ENCODE measurements at places on chromosomes 16 and 17. TPM values are rescaled to one million over a fixed set of nuclear protein-coding genes. Genes with fewer than 3 reads are reported as not detected.

Gene MMP25
- total RNA-seq: 0.67 TPM

Gene KREMEN2
- not detected for total RNA-seq

Gene SLC5A10
- not detected for total RNA-seq

DNA sequence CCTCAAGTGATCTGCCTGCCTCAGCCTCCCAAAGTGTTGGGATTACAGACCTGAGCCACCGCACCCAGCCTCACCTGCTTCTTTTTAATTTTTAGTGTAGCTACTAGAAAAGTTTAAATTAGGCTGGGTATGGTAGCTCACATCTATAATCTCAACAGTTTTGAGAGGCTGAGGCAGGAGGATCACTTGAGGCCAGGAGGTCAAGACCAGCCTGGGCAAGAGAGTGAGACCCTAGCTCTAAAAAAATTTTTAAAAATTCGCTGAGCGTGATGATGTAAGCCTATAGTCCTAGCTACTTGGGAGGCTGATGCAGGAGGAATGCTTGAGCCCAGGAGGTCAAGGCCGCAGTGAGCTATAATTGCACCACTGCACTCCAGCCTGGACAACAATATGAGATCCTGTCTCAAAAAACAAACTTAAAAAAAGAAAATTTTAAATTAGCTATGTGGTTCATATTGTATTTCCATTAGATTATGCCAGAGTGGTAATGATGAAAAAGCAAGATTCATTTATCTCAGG, 34.9 kb downstream of the TXNDC11 start:
- no peak overlapping the region for H3K4me3 ChIP-seq
- no peaks in the 10 kb centered on the region for H3K27me3 ChIP-seq
- no peaks in the 10 kb centered on the region for H3K36me3 ChIP-seq
- DNase-seq: no peak
- no peak overlapping the region for H3K27ac ChIP-seq
- H3K4me1 ChIP-seq: peaks cover 28% of the 10 kb centered on the region

Gene PRSS22
- total RNA-seq: 16.5 TPM

GRCh38 chr17:44108440-44109311, 14.8 kb downstream of the HDAC5 start:
- H3K4me3 ChIP-seq: no peak overlapping the region
- DNase-seq: peak; percentile 47
- peaks cover 19% of the 10 kb centered on the region for H3K4me1 ChIP-seq
- no peaks in the 10 kb centered on the region for H3K36me3 ChIP-seq

GRCh38 chr16:68368301-68368888, 57.6 kb downstream of the PRMT7 start:
- no peak overlapping the region for H3K27ac ChIP-seq
- no peaks in the 10 kb centered on the region for H3K4me1 ChIP-seq
- H3K36me3 ChIP-seq: no peaks in the 10 kb centered on the region
- DNase-seq: peak; percentile 5

DNA sequence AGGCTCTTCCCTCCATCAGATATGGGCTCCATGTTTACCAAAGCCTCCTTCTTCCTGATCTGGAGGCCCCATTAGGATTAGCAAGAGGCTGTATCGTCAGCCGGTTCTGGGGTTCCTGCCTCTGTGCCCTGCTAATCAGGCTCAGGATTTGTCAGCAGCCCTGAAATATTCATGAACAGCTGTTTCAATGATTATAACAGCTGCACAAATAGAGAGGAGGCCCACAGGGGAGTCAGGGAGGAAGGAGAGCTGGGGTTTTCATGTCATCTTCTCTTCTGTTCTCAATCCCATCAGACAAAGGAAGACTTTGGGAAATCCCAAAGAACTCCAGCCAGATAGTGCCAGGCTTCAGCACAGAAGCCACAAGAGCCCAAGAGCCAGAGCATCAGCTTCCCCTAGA, 72.3 kb upstream of the MMP2 start:
- H3K4me3 ChIP-seq: no peak overlapping the region
- H3K36me3 ChIP-seq: no peaks in the 10 kb centered on the region
- DNase-seq: no peak
- H3K4me1 ChIP-seq: no peaks in the 10 kb centered on the region

DNA sequence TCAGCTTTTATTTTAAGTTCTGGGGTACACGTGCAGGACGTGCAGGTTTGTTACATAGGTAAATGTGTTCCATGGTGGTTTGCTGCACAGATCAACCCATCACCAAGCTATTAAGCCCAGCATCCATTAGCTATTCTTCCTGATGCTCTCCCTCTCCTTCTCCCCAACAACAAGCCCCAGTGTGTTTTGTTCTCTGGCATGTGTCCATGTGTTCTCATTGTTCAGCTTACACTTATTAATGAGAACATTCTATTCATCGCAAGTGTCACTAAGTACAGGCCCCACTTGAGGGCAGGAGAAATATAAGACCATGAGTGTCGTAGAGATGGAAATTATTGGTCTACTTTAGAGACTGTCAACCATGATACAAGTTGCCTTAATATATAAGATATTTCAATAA, 615.1 kb downstream of the CDH8 start:
- no peak overlapping the region for H3K27ac ChIP-seq
- no peak overlapping the region for H3K4me3 ChIP-seq
- no peaks in the 10 kb centered on the region for H3K4me1 ChIP-seq
- DNase-seq: no peak

Gene GRIN2C
- total RNA-seq: not detected

- H3K4me3 ChIP-seq: no peak overlapping the region
- H3K27ac ChIP-seq: no peak overlapping the region
- no peaks in the 10 kb centered on the region for H3K27me3 ChIP-seq
- no peaks in the 10 kb centered on the region for H3K4me1 ChIP-seq
- DNase-seq: no peak
- no peaks in the 10 kb centered on the region for H3K36me3 ChIP-seq
Measured at GRCh38 chr16:85129876-85130704, 17.8 kb upstream of the CIBAR2 start.

GRCh38 chr16:51113236-51114125, 37.6 kb downstream of the SALL1 start:
- no peaks in the 10 kb centered on the region for H3K36me3 ChIP-seq
- peaks cover 6% of the 10 kb centered on the region for H3K27me3 ChIP-seq
- no peak overlapping the region for H3K4me3 ChIP-seq
- H3K4me1 ChIP-seq: no peaks in the 10 kb centered on the region

Gene TBC1D3K
- total RNA-seq: not detected

- no peaks in the 10 kb centered on the region for H3K36me3 ChIP-seq
- DNase-seq: no peak
- no peak overlapping the region for H3K4me3 ChIP-seq
- H3K27me3 ChIP-seq: no peaks in the 10 kb centered on the region
- no peaks in the 10 kb centered on the region for H3K4me1 ChIP-seq
- no peak overlapping the region for H3K27ac ChIP-seq
Measured at GRCh38 chr17:27817731-27818130, 17.4 kb upstream of the NOS2 start.

- peaks cover 11% of the 10 kb centered on the region for H3K4me1 ChIP-seq
- peak overlapping the region; percentile 58 for H3K27ac ChIP-seq
- DNase-seq: peak; percentile 71
- no peak overlapping the region for H3K4me3 ChIP-seq
- H3K36me3 ChIP-seq: no peaks in the 10 kb centered on the region
Measured at GRCh38 chr17:75490173-75490743, 25.1 kb downstream of the CASKIN2 start.

Gene GUCY2D
- 0.24 TPM for total RNA-seq

Gene PERCC1
- total RNA-seq: not detected

Gene TMEM231
- total RNA-seq: 5.3 TPM

GRCh38 chr16:86881118-86881510, 302.8 kb downstream of the FOXL1 start:
- no peaks in the 10 kb centered on the region for H3K4me1 ChIP-seq
- peaks cover 7% of the 10 kb centered on the region for H3K27me3 ChIP-seq
- no peak overlapping the region for H3K4me3 ChIP-seq
- no peak for DNase-seq

GRCh38 chr16:11456741-11457140, 111.5 kb downstream of the RMI2 start:
- DNase-seq: no peak
- no peak overlapping the region for H3K27ac ChIP-seq
- H3K4me1 ChIP-seq: no peaks in the 10 kb centered on the region

- no peak overlapping the region for H3K27ac ChIP-seq
- H3K27me3 ChIP-seq: no peaks in the 10 kb centered on the region
- H3K36me3 ChIP-seq: no peaks in the 10 kb centered on the region
- peak; percentile 24 for DNase-seq
Measured at GRCh38 chr16:12096828-12097522, 120.4 kb downstream of the SNX29 start.

- no peaks in the 10 kb centered on the region for H3K36me3 ChIP-seq
- H3K27me3 ChIP-seq: no peaks in the 10 kb centered on the region
- H3K4me1 ChIP-seq: no peaks in the 10 kb centered on the region
- H3K4me3 ChIP-seq: no peak overlapping the region
- no peak overlapping the region for H3K27ac ChIP-seq
Measured at GRCh38 chr16:22721511-22722100, 92.4 kb upstream of the HS3ST2 start.

DNA sequence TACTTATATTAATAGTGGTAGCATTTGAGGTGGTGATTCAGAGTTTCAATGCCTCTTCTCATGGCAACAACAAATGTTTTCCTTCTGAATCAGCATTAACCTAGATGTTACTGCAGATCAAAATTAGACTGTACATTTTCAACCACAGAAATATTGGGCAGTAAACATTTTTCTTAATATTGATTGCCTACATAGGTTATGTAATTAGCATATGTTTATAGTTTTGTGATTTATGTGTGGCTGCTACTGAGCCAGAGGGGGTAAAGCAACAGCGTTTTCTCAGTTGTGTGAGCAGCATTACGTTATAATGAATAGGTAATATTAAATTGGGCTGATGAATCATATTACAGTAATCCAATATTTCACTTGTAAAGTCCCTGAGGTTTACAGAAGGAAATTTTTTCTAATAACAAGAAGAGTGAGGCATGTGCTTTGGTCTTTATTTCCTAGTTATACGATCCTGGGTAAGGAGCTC, 18.8 kb upstream of the BMERB1 start:
- no peaks in the 10 kb centered on the region for H3K27me3 ChIP-seq
- no peak overlapping the region for H3K4me3 ChIP-seq
- no peak overlapping the region for H3K27ac ChIP-seq
- H3K36me3 ChIP-seq: no peaks in the 10 kb centered on the region
- no peak for DNase-seq

DNA sequence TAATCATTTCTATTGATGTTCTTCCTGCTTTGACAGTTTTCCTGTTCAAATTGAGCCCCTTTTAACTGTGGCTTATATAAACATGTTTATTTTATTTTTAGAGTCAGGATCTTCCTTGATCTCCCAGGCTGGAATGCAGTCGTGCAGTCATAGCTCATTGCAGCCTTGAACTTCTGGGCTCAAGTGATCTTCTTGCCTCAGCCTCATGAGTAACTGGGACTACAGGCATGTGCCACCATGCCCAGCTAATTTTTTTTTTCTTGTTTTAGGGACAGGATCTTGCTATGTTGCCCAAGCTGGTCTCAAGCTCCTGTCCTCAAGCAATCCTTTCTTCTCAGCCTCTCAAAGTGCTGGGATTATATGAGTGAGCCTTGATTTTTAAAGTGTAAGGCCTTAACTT, 14.7 kb downstream of the PHKB start:
- no peaks in the 10 kb centered on the region for H3K4me1 ChIP-seq
- H3K4me3 ChIP-seq: no peak overlapping the region
- no peaks in the 10 kb centered on the region for H3K36me3 ChIP-seq
- DNase-seq: no peak

- no peaks in the 10 kb centered on the region for H3K36me3 ChIP-seq
- no peak for DNase-seq
- no peaks in the 10 kb centered on the region for H3K27me3 ChIP-seq
- H3K4me3 ChIP-seq: no peak overlapping the region
Measured at GRCh38 chr16:76213860-76214259, 63.3 kb upstream of the CNTNAP4 start.

All from pancreas (tissue), 10 donors.